Fibroblast of skin of back (primary cell): ENCODE measurements at places on chromosomes 1 and 21.

GRCh38 chr1:223702735-223703667 is 9.3 kb upstream of the CAPN2 start:
- DNase-seq, result peak; percentile 88

GRCh38 chr21:24583473-24583872 is 1023.8 kb downstream of the MRPL39 start:
- no peak for DNase-seq

DNA sequence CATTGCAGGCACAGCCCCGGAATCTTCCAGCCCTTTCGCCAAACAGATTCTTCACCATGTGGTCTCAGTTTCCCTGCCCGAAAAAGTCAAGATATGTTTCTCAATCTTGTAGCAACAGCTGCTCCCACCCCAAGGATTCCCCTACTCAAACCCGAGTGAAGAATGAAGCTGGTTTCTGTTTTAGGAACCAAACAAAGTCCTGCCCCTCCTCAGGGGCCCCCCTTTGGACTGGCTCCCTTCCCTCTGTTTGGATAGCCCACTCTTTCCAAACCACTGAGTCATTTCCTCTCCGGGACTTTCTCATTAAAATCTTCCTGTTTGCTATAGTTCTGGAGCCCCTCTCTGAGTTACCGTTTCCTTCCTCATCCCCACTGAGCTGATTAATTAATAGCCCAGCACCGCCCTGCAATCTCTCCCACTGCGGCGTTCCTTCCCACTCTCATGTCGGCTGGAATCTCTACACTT is 100.9 kb downstream of the TSEN15 start:
- peak; percentile 30 for DNase-seq

DNA sequence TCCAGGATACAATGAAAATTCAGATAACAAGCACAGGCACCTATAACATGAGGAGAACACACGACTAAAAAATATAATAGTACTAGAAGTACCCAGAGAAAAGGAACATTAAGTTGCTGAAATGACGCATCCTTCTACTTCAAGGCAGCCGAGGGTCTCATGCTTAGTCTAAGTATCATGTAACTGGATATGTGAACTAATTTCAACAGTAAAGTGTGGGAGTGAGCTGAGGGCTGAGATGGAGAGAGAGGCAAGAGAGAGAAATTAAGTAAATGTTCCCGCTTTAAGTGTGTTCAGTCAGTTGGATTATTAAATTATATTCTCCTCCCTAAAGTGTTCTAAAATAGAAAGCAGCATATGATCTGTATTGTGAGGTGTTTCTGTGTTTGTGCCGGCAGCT is 152.2 kb upstream of the KRTAP19-8 start:
- no peak for DNase-seq

DNA sequence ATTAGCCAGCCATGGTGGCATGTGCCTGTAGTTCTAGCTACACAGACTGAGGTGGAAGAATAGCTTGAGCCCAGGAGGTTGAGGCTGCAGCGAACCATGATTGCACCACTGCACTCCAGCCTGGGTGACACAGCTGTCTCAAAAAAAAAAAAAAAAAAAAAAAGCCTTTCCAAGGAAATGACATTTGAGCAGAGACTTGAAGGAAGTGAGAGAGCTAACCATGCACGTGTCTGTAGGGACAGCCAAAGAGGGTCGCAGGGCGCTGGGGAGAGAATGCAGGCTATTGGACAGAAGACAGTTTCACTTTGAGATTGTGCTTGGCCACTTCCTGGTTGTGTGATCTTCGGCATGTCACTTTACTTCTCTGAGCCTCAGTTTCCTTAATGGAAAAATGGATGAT is 6.8 kb downstream of the HCRTR1 start:
- DNase-seq, result no peak
